ENCODE measurements at places on chromosomes 6 and 20.

GRCh38 chr20:43531091-43531443, 23.6 kb downstream of the L3MBTL1 start:
- no peak for DNase-seq

- no peak for DNase-seq
These were observed 1.2 kb downstream of the FOXO3 start for GRCh38 chr6:108561742-108562502.

GRCh38 chr6:107495971-107496370, 6.1 kb downstream of the SOBP start:
- no peak for DNase-seq

GRCh38 chr6:135266675-135267074, 85.6 kb downstream of the MYB start:
- no peak for DNase-seq

GRCh38 chr20:13788167-13788834, 3.5 kb downstream of the NDUFAF5 start:
- no peak for DNase-seq

DNA sequence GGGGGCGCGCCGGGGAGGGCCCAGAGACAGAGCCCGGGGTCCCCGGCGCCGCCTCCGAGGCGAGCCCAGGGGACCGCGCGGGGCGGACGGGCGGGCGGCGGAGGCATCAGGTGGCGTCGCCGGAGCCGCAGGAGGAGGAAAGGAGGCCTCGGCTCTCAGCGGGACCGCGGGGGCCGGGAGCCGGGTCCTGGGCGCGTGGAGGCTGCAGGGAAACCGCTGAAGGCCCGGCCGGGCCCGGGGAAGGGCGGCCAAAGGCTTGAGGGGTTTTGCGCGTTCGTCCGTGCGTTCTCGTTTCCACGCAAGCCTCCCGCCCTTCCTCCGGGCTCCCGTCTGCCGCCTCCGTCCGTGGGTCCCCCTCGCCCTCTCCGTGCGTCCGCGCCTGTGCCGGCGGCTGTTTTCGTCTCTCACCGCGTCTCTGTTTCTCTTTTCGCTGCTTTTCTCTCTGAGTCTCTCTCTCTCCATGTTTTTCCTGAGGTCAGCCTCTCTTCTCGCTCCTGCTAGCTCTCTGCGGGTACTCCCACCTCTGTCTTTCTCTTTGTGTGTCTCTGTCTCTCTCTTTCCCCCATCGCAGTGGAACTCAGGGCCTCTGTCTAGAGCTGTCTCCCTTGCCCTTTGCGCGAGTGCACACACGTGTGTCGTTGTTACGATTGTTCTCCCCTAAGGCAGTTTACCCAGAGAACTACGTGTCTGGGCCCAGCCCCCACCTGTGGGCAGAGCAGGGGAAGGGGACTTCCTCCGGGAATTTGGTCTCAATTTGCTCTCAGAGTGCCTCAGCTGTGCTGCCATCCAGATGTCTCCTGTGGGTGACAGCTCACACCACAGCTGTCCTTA, 2.1 kb downstream of the IRF4 start:
- DNase-seq, result no peak

DNA sequence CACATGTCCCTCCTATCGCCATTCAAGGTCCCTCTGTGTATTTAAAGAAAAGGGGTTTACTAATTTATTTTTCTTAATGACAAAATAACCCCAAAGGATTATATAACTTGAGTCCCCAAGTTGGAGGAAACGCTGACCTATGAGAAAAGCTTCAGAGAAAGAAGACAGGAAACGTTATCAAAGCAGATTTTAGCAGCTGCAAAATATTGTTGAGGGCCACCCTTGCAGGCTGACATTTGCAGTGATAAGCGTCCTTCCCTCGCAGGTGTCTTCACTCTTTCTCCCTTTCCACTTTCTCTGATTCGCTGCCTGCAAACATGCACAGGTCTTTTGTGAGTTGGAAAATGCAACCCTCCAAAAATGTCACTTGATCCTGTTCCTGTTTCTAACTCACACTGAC, 103.2 kb upstream of the RIPOR2 start:
- DNase-seq, result no peak

- DNase-seq, result no peak
These were observed 206.1 kb downstream of the TTLL2 start for GRCh38 chr6:167530951-167531350.

GRCh38 chr6:47563162-47563561, 85.6 kb downstream of the CD2AP start:
- no peak for DNase-seq

DNA sequence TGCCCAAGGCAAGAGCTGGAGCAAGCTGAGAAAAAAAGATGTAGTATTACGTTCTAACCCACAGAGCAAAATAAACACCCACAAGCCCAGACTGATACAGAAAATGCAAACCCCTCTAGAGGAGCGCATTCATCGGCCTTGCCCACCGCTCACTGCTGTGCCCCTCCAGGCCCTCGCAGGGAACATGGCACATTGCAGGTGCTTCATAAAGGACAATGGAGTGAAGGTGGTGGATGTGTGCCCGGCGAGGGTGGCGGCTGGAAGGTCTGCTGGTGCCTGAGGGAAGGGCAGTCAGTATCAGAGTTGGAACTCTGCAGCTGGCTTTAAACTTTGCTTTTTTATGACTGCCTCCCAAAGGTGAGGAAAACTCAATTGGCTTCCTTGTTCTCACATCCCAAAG, 18.5 kb upstream of the IRF4 start:
- DNase-seq, result no peak

GRCh38 chr6:34967461-34967860, 78.4 kb downstream of the ANKS1A start:
- DNase-seq, result no peak

DNA sequence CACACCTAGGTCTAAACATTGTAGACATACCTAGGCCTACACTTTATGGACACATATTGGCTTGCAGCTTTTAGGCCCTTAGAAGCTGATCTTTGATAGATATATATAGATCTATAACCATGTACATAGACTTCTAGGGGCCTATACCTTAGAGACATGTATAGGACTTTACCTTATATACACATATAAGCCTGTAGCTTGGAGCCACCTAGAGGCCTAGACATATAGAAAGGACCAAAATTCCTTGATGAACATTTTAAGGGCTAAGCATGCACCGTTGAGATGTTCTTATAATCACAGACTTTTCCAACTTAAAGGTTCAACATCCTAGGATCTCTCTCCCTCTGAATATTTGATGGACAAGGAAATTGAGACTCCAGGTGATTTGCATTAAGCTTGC, 371.7 kb upstream of the SASH1 start:
- DNase-seq, result no peak

DNA sequence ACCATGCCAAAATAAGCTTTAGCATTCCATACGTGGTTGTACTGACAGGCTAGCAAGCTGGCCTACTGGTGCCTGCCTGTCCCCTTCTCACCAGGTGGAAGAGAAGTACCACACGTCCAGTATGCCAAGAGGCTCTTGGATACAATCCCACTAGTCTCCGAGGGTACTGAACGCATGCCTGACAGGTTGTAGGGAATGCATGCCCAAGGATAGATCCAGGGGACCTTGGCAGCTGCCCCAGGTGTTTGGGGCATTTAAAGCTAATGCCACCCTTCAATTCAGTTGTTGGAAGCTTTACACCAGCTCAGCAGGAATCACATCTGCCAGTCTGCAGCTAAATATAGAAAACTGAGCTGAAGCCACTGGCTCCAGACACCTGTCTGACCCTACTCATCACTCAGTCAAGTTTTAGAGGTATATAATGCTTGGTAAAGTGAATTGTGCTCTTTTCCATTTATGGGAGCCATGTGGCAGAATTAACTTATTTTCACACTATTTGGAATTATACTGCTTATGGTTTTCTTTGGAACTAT, 4.9 kb downstream of the TUBB2B start:
- DNase-seq, result no peak

DNA sequence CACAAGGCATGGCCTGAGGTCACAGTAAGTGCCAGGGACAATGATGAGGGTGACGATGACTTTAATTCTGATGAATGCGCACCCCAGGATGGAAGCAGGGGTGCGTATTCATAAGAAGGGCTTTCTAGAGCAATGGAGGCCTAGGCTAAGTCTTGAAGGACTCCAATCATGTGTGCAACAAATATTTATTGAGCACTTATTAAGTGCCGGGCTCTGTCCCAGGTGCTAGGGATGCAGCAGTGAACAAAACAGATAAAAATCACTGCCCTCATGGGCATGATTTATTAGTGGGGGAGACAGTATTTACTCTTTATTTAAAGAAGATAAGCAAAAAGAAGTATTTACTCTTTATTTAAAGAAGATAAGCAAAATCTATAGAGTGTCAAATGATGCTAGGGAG, 198.2 kb upstream of the KCNG1 start:
- no peak for DNase-seq

DNA sequence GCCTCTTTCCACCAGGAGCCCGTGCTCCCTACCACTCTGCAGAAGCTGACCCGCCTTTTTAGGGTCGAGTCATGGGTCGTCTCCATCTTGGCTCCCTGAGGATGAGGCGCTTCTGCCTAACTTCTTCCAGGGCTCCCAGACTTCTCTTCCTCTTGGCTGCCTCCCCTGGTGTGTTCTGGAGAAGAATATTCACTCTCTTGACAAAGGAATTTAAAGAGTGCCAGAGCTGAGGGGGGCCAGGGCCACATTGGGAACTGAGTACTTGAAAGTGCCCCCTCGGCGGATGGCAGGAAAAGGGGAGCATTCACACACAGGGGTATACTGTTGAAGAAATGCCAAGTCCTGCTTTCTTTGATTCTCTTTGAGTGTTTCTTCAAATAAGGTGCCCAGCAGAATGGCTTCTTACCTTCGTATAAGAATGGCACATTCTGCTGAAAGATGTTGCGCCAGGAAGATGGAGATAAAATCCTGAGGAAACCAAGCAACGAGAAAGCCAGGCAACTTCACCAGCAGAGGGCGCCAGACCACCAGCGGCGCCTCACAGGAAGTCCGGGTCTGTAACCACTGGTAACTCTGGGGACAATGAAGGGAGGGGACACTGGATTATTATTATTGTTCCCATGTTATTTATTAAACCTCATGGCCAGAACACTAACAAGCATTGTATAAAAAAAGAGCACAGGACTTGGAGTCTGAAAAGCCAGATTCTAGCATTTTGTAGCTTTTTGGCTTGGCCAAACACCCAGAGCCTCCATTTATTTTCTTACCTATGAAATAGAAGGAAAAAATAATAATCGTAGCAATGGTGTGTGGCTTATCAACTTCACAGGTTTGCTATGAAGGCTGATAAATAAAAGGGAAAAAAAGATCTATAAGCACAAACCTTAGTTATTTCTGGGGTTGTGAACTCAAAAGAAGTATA, 176.7 kb downstream of the HACE1 start:
- no peak for DNase-seq

- DNase-seq, result no peak
These were observed 62.5 kb downstream of the TRPC4AP start for GRCh38 chr20:35030136-35030535.

GRCh38 chr20:43188861-43189553, 699 bp downstream of the PTPRT start:
- DNase-seq, result no peak

- DNase-seq, result no peak
These were observed 104.8 kb downstream of the PSMB1 start for GRCh38 chr6:170448317-170448716.

DNA sequence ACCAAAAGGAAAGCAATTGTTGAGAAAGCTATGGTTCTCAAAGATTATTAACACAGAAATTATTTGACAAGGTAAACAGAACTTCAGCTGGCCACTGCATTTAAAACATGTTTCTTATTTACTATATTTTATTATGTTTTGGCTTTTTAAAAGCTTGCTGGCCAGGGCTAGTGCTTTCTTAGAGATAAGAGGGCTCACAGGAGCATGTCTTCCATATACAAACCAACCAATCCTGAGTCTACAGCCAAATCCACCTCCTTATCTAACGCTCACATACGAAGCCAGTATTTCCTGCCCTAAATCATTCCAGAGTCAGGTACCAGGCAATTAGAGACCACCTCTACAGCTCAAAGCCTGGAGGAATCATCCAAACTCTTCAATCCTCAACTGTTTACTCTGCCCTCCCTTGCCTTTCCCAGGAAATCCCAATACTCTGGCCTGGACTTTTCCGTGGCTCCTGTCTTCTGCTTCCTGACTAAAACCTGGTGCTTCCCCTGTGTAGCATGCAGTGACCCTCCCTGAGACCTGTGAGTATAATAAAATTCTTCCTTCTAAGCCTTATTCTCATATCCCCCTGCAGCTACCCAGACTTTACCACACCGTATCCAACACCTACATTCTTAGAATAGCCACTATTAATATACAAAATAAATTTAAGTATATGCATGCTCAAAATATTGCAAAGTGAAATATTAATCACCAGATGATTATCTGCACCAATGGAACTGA, 33.2 kb downstream of the RANBP9 start:
- peak; percentile 56 for DNase-seq

GRCh38 chr6:12473494-12473893, 183.3 kb downstream of the EDN1 start:
- no peak for DNase-seq

Measured in glomerular endothelial cell (primary cell).